ENCODE measurements at places on chromosomes 3 and 15. TPM values are rescaled to one million over a fixed set of nuclear protein-coding genes. Genes with fewer than 3 reads are reported as not detected.

DNA sequence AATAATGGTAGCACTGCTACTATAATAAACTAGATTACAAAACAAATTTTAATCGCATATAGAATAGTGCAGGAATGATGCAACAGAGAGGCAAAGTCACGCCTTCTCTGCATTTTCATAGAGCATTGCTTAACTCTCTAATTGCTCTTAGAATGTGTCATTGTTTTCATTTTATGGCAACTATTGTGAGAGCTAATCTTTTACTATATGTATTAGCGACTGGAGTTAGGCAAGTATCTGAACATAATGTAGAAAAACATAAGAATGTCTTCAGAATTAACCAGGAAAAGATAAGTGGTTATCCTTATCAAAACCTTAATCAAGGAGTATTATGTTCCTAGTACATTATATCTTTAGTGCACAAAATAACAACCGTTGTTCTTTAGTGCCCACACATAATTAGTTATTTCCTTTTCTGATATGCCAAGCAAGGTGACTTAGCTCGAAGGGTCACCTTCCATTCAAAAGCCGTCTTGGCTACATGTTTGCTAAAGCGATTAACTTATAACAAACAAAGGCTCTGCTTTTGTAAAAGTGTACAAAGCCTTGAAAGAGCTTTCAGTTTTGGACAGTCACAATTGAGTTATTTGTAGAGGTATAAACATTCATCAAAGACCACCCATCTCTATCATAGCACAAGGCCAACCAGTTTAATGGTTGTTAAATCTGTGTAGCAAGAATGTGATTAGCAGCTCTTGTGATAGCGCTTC lies 1328.9 kb downstream of the ROBO2 start:
- ATAC-seq = peak; percentile 42

GRCh38 chr15:39908186-39908585 lies 11.9 kb downstream of the GPR176 start:
- ATAC-seq = peak; percentile 94

DNA sequence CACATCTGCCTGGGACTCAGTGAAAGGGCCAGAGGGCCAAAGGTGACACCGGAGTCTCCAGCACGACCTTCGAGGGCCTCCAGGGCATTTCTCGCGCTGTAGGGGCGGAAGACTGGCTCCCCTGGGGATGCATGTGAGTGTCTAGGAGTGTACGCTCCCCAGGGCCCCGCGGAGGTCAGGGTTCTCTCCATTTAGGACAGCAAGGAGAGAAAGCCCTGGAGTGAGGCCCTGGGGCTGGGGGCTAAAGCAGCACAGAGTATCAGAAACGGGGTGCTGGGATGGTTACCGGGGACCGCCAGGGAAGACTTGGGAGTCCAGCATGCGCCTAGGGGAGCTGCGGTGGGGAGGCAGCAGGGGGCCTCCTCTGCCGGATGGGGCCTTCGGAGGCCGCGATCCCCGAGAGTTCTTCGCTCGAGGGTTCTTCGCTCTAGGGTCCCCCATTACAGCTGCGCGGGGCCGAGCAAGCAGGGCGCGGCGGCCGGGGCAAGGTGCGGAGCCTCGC lies 595 bp upstream of the APBA2 start:
- ATAC-seq = no peak

- no peak for ATAC-seq
These were observed 629.2 kb upstream of the AGTR1 start for GRCh38 chr3:148068466-148068865.

- peak; percentile 32 for ATAC-seq
These were observed 142.6 kb downstream of the RPLP1 start for GRCh38 chr15:69595009-69595791.

DNA sequence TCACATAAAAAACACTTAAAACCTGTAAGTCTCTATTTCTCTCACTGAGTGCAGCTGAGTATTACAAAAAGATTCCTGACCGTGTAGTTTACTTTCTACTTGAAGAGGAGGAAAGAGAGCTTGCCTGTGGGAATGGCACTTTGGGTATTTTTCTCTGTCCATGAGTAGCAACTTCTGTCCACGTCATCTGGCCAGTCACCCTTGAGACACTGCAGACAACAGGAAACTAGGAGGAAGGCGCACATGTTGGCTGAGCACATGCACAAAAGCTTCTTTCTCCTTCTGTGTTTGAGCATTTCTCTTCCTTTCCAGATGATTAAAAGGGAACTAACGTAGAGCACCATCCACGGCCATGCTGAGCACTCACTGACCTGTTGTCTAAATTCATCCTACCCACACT lies 19.7 kb downstream of the STARD5 start:
- ATAC-seq = no peak

DNA sequence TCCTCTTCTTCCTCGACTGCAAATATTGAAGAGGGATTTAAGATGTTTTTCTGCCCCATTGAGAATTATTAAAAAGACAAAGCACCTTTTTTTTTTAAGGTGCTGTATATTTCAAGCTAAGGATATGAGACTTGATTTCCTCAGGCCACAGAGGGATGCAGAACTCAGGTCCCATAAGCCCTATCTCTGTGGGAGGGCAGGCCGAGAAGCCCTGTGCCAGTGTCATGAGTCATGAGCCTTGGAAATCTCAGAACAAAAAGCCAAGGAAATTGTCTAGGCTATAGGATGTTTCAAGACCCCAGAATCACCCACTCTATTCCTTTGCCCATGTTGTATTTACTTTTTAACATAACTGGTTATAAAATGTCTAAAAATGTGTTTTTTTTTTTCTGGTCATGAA lies 7.3 kb downstream of the ESYT3 start:
- ATAC-seq = no peak

GRCh38 chr3:159008401-159008800 lies 206.5 kb downstream of the MFSD1 start:
- ATAC-seq = no peak

- ATAC-seq = no peak
These were observed 10.7 kb upstream of the CAMK1 start for GRCh38 chr3:9780458-9780812.

DNA sequence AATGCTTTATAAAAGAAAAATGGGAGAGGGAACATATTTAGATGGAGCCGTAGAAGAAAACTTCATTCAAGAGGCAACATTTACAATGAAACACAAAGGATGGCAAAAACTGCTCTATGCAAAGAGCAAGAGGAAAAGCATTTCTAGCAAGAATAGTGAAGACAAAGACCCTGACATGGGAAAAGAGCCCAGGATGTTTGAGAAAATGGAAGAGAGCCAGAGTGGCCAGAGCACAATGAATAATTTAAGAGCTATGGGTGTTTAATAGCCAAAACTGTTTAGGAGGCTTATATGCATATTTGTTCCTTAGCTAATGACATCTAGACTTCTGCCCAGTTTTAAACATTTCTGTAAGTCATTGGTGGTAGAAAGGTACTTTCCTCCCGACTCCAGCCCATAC lies 25.4 kb upstream of the SEMA6D start:
- no peak for ATAC-seq

GRCh38 chr3:175521406-175521805 lies 662.3 kb downstream of the NAALADL2 start:
- ATAC-seq = no peak

DNA sequence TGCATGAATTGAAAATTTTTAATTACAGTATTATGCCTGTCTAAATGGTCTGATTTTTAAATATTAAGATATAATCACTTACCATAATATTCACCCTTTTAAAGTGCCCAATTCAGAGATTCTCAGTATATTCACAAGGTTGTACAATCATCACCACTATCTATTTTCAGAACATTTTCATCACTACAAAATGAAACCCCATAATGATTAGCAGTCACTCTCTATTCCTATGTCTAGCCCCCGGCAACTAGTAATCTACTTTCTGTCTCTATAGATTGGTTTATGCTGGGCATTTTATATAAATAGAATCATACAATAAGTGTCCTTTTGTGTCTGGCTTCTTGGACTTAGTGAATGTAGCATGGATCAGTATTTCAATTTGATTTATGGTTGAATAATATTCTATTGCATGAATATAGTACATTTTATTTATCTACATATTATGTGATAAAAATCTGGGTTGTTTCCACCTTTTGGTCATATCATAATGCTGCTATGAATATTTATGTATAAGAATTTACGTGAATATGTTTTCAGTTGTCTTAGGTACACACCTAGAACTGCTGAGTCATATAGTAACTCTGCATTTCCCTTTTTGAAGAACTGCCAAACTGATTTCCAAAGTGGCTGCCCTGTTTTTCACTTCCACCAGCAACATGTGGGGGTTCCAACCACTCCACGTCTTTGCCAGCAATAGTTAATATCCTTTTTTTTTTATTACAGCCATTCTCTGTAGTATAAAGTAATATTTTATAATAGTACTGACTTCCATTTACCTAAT lies 485.7 kb upstream of the ZNF385D start:
- ATAC-seq = no peak

GRCh38 chr3:42515976-42516375 lies 13.5 kb downstream of the VIPR1 start:
- ATAC-seq = no peak

- no peak for ATAC-seq
These were observed 7.3 kb upstream of the TM6SF1 start for GRCh38 chr15:83100097-83100646.

DNA sequence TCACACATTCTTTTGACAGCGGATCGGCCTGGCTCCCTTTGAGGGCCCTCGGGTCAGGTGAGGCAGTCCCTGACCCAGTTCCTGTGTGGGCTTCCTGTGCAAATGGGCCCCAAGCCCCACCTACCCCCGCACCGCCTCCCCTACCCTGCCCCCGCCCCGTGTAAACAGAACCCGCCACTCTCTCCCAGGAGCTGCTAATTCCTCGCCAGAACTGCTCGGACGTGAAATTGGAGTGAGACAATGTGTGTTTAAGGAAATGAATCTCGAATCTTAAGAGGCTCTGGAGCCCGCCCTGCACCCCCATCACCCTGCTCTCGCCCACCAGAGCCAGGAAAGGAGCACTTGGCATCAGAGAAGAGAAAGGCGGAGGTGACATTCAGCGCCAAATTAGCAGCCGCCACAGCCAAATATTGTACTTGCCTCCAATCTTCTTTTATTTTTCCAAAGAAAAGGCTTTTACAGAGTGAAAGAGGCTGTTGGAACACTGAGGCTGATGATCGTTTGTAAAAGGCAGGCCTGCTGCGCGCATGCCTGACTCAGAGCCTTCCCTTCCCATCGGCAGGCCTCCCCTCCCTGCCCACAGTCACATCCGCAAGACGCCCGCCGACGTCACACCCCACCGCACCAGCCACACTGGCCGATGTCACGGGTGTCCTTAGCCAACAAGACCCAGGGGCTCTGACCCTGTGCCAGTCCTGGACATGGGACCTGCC lies 53.1 kb downstream of the CACNA2D2 start:
- ATAC-seq = peak; percentile 77

DNA sequence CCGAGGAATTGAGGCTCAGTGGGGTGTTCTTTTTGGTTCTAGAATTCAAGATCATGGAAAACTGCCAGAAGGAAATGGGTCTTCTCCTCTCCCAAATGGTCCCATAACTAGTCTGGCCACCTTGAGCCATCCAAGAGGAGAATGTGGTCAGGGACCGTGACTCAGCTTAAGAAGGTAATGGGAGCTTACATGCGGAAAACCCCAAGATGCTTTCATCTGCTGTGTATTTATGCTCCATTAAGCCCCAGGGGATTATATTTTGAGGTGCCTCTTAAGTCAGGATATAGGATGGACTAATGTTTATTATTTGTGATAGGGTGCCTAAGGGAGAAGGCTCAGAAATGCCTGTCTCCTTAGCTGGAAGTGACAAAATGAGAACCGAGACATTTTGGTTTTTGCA lies 39.2 kb upstream of the DLG1 start:
- ATAC-seq = no peak

DNA sequence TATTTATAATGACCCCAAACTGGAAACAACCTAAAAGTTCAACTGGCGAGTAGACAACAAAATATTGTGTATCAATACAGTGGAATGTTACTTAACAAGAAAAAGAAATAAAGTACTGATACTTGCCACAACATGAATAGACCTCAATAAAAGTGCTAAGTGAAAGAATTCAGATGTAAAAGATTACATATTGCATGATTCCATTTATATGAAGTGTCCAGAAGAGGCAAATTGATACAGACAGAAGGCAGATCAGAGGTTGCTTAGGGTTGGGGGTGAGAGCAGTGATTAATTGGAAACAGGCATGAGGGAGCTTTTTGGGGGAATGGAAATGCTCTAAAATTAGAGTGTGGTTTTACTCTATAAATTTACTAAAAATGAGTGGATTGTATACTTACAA lies 183.3 kb downstream of the SATB1 start:
- no peak for ATAC-seq

- no peak for ATAC-seq
These were observed 54.9 kb upstream of the COL6A6 start for GRCh38 chr3:130462089-130462488.

- ATAC-seq = peak; percentile 54
These were observed 102.7 kb downstream of the SLCO3A1 start for GRCh38 chr15:91956026-91956723.

GRCh38 chr3:111249421-111249820 lies 177.8 kb downstream of the NECTIN3 start:
- no peak for ATAC-seq

DNA sequence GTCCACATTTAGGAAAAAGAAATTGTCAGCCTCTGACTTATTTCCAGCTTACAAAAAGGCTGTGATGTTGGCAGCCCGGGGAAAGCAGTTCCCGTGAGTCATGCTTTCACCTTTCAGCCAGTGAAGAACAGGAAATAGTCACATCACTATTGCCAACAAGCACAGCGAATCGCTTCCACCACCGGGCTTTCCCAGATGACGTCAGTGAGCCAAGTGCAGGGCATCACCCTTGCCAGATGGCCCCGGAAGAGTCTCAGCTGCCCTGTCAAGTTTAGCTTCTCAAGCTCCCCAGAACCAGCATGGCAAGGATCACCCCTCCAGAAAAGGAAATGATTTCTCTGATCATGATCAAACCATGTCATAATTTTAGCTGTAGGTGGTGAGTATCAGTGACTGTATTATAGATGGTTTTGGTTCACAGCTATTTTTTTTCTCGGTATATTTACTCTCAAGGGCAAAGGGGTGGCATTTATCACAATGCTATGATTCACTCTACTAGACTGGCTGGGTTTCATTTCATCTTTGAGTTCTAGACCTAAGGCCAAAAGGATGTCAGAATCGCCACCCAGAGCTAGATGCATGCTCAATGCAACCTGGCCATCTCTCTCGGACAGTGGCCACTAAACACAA lies 32.9 kb downstream of the B3GNT5 start:
- peak; percentile 96 for ATAC-seq

- no peak for ATAC-seq
These were observed 4.5 kb downstream of the UROC1 start for GRCh38 chr3:126512916-126513650.

DNA sequence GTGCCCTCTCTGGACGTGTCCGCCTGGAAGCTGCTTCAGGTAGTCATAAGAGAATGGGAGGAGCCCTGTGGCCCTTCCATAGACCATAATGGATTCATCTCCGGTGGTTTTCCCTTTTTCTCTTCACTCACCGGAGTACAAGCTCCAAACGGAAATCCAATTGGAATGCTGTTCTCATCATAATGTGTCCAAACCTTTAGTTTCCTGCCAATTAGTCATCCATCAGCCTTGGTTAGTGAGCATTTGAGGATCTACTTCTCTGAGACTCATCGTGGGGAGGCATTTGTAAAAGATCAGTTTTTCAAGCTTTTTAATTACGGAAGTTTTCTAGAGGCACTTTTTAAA lies 34.9 kb downstream of the ABHD2 start:
- ATAC-seq = no peak

The RETNLB gene
- not detected for total RNA-seq

The SERPINI2 gene
- total RNA-seq = 0.14 TPM

The TTC21A gene
- total RNA-seq = 8.0 TPM

The RASL12 gene
- 0.05 TPM for total RNA-seq

The SCN11A gene
- 1.2 TPM for total RNA-seq

The SUCNR1 gene
- 40.7 TPM for total RNA-seq

The ARPIN gene
- total RNA-seq = 5.8 TPM

The STXBP5L gene
- total RNA-seq = 1.3 TPM

The ILDR1 gene
- total RNA-seq = 0.10 TPM

The KIF23 gene
- 3.2 TPM for total RNA-seq

The NEIL1 gene
- 4.9 TPM for total RNA-seq

The EIF5A2 gene
- 2.3 TPM for total RNA-seq

The PPCDC gene
- 13.2 TPM for total RNA-seq

Measured in motor neuron (in vitro differentiated cells).